ENCODE measurements at places on chromosomes 2 and 18.
A peak's percentile ranks its signal among the peaks of the same experiment; 100 is the strongest.

- DNase-seq: no peak
These were observed 74.0 kb upstream of the BCL11A start for GRCh38 chr2:60627412-60627811.

DNA sequence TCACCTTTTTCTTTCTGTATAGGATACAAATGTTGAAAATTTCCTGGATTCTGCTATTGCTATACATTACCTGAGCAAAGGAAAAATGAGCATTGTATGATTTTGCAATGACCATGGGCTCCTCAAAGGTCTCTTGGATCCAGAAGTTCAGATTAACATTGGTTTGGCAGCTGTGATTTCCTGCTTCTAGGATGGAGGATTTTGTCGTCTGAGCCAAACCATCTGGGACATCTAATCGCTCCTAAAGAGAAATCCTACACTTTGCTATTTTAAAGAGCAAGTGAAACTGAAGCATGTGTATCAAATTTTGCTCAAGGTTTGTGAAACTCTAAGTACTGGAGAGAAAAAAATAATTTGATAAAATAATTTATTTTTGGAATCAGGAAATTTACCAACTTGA lies 115.1 kb upstream of the ST6GAL2 start:
- peak; percentile 17 for DNase-seq

- DNase-seq: no peak
These were observed 2.8 kb downstream of the SNORC start for GRCh38 chr2:232872826-232873225.

DNA sequence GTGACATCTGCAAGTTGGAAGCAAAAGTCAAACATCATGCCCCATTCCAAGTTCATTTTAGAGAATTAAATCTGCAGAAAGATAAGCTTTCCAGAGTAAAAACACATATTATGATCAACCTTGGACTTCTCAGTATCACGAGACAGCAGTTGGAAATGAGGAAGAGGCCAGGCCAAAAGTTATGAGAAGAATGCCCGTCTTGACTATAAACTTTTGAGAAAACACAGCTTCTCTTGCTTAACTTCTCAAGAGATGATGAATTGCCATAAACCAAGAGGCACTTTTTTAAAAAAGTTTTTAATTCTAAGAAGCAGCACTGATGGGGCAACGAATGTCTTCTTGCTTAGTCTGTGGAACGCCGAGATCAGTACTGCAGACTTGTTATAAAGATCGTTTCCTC lies 52.6 kb upstream of the NFU1 start:
- no peak for DNase-seq

DNA sequence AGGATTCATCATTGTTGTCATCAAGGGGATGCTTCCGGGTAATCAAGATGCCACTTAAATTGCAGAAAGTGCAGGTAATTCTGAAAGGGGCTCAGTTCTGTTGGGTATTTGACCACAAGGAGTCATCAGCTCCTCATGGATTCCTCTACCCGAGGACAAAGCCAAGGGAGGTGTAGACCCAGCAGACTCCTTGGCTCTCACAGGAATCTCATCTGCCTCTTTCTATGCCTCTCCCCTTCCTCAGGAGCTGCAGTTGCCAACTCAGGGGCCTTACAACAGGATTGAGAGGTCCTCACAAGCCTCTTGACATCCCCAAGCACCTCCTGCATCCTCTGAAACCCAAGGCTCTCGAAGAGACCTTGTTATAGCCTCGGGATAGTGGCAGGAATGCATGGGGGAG lies 44.0 kb downstream of the ITGB6 start:
- no peak for DNase-seq

GRCh38 chr2:123434546-123435395 lies 590.3 kb upstream of the CNTNAP5 start:
- DNase-seq: no peak

DNA sequence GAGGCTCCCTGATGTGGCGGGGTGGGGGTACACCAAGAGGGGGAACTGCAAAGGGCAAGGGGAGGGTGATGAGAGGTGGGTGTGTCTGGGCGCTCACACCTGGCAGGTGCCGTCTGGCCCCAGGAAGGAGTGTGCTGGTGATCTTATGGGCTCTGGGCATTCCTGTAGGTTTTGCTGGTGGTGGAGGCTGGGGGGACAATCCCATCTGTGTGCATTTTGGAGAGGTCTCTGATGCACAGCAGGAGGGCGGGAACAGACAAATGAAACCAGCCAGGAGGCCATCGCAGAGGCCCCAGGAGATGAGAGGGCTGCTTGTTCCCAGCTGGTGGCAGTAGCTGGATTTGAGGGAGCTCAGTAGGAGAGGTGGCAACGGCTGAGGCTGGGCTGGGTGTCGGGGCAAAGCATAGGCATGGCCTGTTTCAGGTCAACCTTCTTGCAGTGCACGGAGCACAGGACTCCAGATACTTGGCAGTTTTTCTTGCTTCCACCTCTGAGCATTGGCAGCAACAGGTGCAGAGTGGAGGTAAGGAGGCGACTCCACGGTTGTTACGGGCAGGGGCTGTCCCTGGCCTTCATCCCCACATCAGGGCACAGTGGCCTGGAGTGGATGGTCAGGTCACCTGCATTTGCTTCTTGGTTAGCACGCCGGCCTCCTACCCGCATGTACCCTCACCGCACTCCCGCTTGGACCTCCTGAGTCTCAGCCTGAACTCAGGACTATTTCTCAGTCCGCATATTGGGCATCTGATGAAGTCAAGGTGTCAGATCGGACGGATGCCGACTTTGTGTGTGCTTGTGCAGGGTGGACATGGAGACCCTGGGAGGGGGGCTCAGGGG lies 194.2 kb upstream of the HDAC4 start:
- DNase-seq: peak; percentile 8

DNA sequence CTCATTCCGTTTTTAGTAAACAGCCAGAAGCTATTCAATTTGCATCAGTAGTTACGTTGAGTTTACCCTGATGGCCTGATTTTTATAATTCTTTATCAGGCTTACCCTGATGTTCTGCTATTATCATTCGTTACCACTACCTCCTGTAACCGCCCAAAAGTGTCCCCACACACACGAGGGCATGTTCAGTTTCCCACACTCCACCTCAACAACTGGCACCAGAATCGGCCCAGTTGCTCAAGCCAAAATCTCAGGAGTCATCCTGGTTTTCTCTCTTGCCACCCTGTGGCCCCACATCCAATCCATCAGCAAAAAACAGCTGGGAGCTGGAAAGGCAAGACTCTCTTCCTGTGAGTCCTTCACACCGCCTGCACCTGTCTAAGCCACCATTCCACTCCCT lies 102.9 kb upstream of the RAB6C start:
- DNase-seq: no peak

DNA sequence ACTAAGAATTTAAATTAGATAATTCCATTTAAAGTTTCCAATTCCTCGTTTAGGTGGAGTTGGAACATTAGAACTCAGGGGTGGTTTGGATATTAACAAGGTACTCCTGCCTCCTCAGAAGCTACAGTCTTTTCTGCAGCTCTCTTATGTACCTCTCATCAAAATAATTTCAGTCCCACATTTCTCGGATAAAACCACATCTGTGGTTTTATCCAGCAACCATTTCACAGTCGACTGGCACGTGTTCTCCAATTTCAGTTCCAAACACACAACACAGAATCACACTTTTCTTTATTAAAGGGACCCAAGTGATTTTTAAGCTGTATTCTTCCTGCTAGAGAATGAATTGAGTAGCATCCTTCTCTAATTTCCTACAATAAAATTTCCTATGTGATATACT lies 22.7 kb upstream of the NFU1 start:
- DNase-seq: no peak

DNA sequence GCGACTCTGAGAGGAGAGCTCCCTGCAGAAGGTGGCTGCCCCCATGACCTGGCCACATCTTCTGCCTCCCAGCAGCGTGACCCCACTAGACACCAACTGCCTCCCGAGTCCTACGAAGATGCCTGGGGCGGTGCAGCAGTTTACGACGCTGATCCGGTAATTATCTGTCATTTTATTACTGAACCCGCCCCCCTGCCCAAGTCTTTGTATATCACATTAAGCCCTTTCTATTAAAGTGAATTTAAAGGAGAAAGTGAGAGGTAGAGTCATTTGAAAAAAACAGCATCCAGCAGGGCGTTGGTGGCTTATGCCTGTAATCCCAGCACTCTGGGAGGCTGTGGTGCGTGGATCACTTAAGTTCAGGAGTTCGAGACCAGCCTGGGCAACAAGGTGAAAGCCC lies 33.4 kb downstream of the ABCG8 start:
- DNase-seq: no peak

DNA sequence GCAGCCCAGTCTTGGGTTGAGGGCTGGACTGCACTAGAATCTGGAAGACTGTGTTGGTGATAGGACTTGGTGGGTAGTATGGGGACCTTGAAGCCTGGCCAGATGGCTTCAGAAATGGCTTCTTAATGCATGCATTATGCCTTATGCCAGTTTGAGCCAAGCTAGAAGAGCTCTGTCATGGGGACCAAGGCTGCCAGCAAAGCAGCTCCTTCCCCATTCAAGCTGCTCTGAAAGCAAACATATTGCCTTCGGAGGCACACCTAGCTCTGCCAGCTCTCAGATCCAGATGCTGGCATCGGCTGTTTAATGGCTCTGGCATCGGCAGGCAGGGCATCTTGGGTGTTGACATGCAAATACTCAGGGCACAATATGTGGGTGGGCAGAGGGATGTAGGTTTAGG lies 59.0 kb upstream of the IGFBP5 start:
- no peak for DNase-seq

- DNase-seq: no peak
These were observed 355.3 kb upstream of the NRXN1 start for GRCh38 chr2:51387235-51387634.

- no peak for DNase-seq
These were observed 16.7 kb upstream of the PDIA6 start for GRCh38 chr2:10829299-10829698.

- no peak for DNase-seq
These were observed 250.4 kb upstream of the NCKAP5 start for GRCh38 chr2:133818661-133819060.

DNA sequence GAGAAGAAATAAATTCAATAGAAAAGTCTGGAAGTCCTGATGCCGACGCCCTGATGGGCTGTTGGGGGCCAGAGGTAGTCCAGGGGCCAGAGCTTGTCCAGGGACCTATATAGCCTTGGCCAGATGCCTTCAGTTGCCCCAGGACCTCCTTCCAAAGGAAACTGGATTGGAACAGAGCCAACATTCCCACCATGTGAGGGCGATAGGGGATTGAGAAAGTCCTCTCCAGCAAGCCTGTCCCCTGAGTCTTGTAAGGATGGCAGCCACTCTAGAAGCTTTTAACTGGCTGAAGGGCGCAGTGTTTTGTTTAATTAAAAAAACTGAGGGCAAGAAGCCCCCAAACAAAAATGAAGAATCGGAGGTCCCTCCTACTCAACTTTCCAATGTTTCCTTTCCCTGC lies 54.9 kb upstream of the CDCA7 start:
- DNase-seq: no peak

GRCh38 chr2:179438654-179439053 lies 174.0 kb upstream of the SESTD1 start:
- DNase-seq: no peak

DNA sequence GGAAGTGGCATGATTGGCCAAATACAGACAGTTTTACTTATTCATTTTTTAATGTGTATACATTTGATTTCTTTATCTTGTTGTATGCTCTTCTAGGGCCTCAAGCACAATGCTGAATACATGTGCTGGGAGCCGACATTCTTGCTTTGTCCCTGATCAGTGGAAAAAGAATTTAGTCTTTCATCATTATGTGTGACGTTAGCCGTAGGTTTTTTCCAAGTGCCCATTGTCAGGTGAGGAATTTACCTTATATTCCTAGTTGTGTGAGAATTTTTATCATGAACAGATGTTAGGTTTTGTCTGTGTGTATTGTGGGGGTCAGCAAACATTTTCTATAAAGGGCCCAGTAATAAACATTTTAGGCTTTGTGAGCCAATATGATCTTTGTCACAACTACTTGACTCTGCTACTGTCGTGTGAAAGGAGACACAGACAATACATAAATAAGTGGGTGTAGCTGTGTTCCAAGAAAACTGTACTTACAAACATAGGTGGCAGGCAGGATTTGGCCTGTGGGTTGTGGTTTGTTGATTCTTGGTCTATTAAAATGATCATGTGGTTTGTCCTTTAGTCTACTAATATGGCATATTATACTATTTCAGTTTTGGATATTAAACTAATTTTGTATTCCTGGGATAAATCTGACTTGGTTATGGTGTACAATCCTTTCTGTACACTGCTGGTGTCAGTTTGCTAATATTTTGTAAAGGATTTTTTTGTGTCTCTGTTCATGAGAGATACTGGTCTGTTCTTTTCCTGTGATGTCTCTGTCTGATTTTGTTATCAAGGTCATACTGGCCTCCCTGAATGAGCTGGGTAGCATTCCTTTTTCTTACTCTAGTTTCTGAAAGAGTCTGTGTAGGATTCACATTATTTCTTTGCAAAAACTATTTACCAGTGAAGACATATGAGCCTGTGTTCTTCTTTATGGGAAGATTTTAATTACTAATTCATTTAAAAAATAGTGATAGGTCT lies 132.2 kb upstream of the SMAD7 start:
- DNase-seq: no peak

DNA sequence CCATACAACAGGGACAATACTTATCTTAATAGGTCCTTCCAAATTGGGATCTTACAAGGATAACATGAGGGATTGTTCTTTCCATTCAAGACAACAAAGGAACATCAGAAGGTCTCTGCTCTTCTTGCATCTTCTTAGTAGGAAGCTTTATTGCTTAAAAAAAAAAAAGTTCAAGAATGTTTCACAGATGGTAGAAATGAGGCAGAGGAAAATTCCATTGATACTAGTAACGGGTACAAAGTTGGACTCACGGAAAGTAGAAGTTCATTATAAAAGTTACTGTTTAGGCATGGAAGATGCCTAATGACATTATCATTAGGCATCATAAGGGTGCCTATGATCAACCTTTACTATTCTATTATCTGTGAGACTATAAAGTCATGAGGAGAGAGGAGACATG lies 136.2 kb downstream of the LAMA3 start:
- no peak for DNase-seq

DNA sequence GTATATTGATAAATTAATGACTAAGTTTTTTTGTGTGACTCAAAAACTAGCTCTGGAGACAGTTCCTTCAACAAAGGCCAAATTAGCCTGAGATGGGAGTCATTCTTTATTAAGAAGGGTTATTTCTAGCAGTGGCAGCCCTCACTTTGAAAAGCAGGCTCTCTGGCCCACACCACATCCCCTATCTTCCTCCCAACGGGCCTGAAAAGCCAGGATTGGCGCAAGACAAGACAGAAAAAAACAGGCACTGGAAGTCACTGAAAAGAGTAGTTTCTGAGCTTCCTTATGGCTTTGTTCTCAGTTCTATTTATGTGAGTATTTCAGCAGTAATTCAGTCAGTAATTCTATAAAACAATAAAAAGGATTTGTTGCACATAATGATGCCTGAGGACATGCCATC lies 149.0 kb downstream of the LAMA3 start:
- DNase-seq: no peak

DNA sequence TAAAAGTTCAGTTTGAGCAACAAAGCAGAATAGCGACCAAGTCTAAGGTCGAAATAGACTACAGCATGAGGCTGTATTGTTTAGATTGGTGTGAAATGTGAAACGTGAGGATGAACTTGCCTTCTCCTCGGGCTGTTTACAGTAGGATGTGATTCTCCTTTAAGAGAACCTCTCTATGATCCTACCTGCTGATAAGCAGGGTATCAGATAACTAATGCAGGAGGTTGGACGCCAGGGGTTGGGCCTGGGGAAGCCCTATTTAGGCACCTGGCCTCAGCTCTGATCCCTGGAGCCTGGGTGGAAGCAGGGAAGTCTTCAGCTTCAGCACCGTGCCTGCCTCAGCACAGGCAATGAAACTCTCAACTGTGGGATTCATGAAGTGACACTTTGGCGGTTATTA lies 11.4 kb downstream of the CRYGD start:
- peak; percentile 66 for DNase-seq

Data from NCI-H2171 (cell line).